ENCODE measurements at places on chromosomes 6 and 20.

DNA sequence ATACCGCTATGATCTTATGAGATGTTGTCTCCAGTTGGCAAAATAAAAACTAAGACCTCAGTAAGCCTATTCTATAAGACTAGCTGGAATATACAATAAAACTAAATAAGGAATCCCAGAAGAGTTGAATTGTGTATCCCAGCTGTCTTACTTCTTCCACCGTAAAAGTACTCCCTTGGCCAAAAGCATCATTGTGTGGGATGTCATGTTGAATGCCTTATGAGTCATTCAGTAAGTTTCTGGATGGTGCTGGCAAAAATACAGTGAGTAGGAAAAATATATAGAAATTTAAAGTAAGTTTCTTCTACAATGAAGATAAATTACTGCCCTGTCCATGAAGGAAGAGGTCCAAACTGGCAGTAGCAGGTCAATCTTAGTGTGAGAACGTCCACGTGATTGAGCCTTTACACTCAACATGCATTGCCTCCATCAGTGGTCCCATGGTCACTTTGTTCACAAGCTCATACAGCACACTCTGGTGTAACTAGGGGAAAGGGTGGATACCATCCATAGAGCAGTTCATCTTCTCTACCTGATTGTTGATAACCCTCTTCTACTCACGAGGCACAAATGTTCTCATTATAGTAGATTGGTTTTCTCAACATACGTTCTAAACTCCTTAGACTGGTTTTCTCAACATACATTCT, 13.7 kb upstream of the ZNF318 start:
- no peak for DNase-seq

GRCh38 chr20:34977365-34978091, 21.9 kb downstream of the MYH7B start:
- DNase-seq: no peak

DNA sequence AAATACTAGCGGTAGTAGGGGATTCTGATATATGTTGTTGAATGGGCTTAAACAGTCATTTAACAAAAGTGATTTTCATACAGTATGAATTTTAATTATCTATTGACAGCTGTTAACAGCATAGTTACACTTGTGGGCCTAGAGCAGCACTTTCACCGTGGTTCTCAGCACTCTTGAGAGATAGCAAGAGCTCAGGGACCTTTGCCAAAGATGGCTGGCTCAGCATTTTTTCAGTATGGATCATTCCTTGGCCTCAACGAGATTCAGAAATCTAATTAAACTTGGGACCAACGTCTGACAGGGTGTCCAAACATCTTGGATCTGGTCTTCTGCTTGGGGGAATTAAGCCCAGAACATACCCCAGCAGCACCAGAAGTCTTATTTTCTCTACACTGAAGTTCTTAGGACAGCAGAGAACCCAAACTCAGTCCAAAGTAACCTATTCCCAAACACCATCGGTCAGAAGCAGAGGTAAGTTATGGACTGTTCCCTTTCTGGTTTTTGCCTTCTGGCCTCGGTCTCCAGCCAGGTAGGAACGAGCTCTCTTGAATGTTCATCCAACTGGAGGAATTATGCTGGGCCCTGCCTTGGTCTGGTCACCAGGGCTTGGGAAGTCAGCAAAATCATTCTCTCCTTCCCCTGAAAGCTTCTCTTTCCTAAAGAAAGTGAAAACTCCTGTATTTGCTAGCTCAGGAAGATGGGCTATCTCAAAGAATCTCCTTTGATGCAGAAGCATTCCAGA, 25.7 kb downstream of the PRPH2 start:
- DNase-seq: no peak

GRCh38 chr20:63048516-63049190, 41.9 kb upstream of the BHLHE23 start:
- no peak for DNase-seq

DNA sequence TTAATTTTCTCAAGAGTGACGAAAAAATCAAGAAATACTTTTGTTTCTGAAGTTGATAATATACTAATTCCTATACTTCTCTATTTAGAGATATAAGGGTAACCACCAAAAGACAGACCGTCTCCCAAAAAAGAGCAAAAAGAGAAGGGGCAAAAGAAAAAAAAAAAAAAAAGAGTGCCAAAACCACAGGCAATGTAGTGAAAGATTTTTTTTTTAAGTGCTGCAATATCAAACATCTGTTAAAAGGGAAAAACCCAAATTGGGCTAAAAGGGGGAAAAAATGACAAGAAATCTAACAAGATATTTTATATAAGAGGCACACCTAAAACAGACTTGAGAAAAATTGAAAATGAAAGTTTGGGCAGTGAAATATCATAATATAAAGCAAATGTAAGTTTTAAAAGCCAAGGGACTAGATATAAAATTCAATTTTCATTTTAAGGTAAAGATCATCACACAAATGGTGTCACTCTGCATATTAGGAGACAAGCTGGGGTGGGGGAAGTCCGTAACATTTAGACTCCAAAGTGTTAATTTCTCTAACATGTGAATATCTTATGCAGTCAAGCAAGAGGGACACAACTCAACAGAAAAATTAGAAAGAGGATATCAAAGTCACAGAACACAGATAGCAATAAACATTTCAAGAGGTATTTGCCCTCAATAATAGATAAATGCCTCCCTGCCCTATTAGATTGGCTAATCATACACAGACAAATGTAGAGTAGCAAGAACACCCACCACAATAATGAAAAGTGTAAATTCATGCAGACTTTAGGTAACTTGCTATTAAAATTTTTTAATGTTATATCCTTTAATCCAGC, 9.1 kb downstream of the C6orf52 start:
- no peak for DNase-seq

DNA sequence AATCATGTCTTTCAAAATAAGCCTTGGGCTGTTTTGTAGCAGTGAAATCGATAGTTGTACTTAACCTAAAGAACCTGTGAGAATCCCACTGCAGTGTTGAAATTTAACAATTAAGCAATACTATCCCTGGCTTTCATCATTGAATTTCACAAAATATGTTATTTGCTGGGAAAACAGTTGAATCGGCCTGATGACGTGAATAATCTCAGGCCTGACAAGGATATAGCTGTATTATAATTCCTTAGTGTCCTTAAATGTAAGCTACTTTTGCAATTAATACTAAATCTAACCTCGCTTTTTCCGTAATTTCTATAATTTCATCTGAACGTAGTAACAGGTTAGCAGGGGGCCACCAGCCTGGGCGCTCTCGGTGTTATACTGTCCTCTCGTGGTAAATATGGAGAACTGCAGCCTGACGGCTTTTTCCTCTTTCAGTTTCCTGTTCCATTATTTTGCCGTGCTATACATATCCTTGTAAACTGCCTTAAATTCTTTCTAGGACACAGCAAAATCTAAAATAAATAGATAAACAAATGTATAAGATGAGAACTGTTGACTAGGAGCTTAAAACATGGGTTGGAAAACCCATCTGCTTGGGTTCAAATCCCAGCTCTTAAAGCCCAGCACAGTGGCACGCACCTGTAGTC, 24.0 kb downstream of the MTFR2 start:
- DNase-seq: peak; percentile 23

DNA sequence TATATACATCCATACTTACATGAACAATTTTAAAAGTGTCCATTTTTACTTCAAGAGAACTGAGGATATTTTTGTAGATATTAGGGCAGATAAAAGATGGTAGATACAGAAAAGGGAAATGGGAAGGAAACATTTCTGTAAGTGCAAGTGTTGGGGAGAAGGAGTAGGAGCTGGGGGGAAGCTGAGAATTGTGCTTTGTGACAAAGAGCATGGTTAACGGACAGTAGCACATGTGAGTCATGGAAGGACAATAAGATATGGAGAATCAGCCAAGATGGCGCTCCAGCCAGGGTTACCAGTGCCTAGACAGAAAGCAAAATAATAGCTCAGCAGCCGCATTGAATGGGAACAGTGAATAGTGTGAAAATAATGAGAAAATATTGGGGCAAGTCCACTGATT, 12.7 kb upstream of the HLA-DRB1 start:
- no peak for DNase-seq

GRCh38 chr20:62606551-62607201, 35.6 kb upstream of the SLCO4A1 start:
- no peak for DNase-seq

DNA sequence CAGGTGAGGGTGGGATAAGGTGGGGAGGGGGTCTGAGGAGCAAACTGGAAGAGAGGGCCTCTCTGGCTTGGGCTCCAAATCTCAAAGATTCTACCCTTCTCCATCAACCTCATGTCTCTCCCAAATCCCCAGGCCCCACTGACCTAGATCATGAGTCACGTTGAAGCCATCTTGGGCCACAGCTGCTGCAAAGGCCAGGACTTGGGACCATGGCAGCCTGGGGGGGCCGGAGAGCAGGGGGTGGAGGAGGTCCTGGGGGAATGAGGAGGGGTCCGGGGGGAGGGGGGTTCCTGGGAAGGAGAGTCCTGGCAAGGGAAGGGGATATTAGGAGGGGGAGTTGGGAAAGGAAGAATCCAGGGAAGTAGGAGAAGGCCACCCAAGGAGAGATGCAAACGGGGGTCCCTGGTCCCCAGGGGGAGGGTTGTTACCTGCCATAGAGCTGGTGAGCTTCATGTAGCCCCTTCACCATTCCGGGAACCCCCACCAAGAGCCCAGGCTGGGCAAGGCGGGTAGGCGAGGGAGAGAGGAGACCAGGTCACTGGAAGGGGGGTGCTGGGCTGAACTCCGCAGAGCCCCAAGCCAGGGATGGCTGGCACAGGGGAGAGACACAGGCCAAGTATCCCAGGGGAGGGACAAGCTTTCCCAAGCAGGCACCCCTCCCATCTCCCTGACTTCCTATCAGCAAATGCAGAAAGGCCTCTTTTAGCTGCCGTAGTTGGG, 12.7 kb downstream of the GGT7 start:
- DNase-seq: no peak

DNA sequence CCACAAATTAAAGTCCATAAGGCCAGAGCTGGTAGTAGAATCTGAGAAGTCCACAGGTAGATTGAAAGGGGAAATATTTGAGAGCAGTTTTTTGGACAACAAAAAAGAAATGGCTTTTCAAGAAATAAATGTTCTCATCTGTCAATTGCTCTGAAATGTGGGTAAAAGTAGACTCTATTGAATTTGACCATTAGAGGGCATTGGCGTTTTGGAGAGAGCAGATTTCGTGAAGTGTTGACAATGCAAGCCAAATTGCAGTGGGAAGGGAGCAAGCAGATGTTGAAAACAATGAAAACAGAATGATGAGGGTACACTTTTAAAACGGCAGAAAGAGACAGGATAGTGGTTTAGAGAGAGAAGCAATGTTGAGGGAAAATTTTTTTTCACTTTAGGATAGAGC, 149.1 kb upstream of the FAM83B start:
- peak; percentile 54 for DNase-seq

GRCh38 chr20:21516861-21517565, 3.1 kb upstream of the NKX2-2 start:
- no peak for DNase-seq

GRCh38 chr6:21022343-21023107, 488.3 kb downstream of the CDKAL1 start:
- peak; percentile 14 for DNase-seq

- DNase-seq: peak; percentile 11
Measured at GRCh38 chr6:123640567-123641187, 3.9 kb upstream of the TRDN start.

GRCh38 chr20:35030136-35030535, 62.5 kb downstream of the TRPC4AP start:
- no peak for DNase-seq

DNA sequence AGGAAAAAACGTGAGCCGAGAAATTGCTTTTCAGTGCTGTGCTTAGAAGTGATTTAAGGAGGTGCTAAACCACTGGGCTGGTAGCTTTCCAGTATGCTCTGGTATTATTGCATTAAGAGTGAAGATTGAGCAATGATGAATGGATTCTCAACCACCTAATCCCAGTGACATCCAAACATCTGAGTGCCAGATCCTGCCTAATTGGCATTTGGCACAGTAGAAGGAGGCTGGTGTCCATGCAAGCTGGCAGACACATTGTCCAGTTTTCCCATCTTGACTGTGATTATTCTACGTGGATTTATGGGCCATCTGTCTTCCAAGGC, 398.0 kb upstream of the PLCB4 start:
- DNase-seq: peak; percentile 99

- DNase-seq: no peak
Measured at GRCh38 chr6:152836523-152836922, 85.9 kb downstream of the VIP start.

GRCh38 chr6:37305841-37306425, 47.9 kb upstream of the RNF8 start:
- no peak for DNase-seq

GRCh38 chr6:13851803-13852202, 37.4 kb upstream of the MCUR1 start:
- no peak for DNase-seq

- DNase-seq: no peak
Measured at GRCh38 chr6:43260791-43261190, 17.5 kb downstream of the TTBK1 start.

GRCh38 chr6:127121637-127121960, 3.1 kb downstream of the RSPO3 start:
- no peak for DNase-seq

DNA sequence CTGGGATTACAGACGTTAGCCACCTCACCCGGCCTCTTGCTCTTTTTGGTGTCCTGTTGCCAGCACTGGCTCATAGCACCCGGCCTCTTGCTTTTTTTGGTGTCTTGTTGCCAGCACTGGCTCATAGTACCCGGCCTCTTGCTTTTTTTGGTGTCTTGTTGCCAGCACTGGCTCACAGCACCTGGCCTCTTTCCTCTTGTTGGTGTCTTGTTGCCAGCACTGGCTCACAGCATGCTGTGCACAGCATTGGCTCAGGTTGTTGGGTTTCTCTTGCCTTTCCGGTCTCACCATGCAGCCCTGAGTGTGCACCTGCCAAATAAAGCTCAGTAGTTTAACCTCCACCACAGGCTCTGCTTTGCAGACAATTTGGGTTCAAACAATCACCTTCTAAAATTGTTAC, 208.2 kb downstream of the THBS2 start:
- DNase-seq: no peak

DNA sequence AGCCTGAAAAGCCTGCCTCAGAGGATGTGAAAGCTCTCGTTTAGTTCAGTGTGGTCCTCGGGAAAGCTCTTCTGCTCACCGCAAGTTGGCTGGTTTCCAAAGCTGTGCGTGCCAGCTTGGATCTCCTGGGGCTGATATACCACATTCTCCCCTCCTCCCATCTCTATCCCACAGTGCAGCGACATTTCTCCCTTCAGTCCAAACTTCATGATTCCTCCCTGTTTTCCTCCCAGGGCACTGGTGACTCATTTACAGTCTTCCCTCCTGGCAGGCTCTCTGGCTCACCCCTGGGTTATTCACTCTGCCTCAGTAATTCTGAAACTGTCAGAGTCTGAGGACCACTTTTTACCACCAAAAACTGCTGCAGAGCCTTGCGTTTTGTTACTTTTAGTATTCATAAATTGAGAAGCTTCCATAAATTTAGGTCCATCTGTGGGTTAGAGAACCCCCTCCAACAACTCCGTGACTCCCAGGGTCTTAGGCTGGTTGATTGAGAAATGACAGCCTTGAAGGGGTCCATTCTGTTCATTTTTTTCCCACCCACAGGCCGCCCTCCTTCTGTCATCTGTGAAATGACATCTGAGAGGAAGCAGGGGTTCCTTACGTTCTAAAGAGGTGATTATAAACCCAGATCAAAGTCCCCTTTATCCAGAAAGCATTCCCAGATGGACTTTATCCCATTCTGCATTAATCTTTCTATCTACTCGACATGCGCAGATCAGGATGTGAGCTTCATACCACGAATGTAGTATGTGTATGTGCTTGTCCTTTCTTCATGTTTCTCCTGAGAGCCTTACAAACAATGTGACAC, 6.1 kb downstream of the TRIM10 start:
- DNase-seq: no peak
